ENCODE measurements at places on chromosomes 1 and 21.

DNA sequence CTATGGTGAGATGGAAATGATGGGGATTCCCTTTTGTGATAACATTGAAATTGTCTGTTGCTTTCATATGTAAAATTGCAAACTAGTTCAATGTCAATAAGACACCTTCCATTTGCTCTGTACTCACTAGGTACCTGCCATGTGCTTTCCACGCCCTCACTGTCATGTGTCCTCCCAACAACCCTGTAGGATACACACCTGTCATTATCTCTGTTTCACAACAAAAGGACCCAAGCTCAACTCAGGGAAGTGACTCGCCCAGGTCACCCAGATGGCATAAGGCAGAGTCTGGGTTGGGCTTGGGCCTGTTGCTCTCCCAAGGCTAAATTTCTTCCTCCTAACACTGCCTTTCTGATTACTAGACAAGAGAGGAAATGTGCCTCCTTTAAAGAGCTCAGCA lies 45.3 kb upstream of the MCOLN3 start:
- DNase-seq: no peak

GRCh38 chr1:227540170-227541098 lies 22.9 kb upstream of the ZNF678 start:
- no peak for DNase-seq

DNA sequence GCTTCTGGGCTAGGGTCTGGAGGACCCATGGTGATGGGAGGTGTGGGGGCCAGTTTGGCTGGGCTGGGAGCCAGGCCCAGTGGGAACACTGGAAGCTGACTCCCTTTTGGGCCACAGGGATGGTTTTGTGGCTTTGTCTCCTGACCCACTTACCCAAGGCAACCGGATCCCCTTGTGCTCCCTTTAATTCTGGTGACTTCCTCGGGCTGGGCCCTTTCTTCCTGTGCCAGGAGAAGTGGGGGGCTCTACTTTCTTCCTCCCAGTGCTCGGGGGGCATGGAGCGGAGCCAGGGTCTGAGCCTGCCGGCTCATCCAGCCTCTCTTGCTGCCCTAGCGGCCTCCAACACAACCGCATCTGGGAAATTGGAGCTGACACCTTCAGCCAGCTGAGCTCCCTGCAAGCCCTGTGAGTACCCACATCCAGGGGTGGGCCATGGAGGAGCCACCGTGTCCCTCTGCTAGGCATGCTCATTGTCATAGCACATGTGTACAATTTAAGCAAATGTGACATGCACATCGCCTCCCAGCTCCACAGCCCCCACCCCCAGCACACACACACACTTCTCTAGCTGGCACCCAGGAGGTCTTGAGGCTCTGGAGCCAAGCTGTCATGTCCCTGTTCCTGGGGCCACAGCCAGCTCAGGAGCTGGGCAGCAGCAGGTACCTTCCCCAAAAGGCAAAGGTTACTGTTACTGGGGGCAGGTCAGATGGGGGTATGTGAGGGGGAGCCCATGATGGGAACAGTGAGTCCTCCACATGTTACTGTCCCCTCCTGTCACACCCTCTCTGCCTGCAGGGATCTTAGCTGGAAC lies 35.0 kb downstream of the UBE2T start:
- peak; percentile 42 for DNase-seq

DNA sequence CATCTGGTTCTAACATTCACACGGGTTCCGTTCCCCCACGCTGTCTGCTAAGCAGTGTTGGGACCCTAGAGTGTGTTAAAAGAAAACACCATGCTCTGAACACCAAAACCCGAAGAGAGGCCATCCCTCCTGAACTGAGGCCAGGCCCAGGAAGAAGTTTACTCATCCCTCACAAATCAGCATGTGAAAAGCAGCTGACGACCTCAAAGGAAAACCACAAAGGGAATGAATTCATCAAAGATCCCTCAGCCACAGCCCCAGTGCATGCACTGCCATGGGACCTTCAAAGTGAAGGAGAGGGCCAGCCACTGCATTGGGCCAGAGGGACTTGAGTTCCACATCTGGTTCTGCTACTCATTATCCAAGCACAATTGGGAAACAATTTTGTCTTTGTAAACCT lies 7.0 kb upstream of the PSEN2 start:
- DNase-seq: no peak

- peak; percentile 43 for DNase-seq
Measured at GRCh38 chr1:97202481-97203380, 481.1 kb downstream of the PTBP2 start.

DNA sequence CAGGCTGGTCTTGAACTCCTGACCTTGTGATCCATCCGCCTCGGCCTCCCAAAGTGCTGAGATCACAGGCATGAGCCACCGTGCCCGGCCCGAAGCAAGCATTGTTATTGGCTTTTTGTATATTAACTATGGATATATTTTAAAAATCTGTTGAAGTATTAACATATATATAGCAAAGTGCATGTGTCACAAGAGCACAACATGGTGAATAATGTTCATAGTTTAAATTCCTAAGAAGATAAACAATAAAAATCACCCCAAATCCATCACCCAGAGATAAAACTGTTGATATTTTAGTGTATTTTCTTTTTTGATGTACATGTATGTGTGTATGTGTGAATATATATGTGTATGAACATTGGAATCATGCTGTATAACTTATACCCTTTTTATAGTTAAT lies 9.1 kb upstream of the FOXE3 start:
- no peak for DNase-seq

GRCh38 chr1:52059321-52059720 lies 3.2 kb downstream of the BTF3L4 start:
- no peak for DNase-seq

GRCh38 chr1:230771773-230772354 lies 24.7 kb downstream of the CAPN9 start:
- DNase-seq: no peak

- DNase-seq: no peak
Measured at GRCh38 chr21:14901482-14901958, 163.3 kb downstream of the NRIP1 start.

- DNase-seq: no peak
Measured at GRCh38 chr21:45009616-45010015, 64.8 kb upstream of the ADARB1 start.

- no peak for DNase-seq
Measured at GRCh38 chr1:230707732-230708630, 5.9 kb downstream of the AGT start.

DNA sequence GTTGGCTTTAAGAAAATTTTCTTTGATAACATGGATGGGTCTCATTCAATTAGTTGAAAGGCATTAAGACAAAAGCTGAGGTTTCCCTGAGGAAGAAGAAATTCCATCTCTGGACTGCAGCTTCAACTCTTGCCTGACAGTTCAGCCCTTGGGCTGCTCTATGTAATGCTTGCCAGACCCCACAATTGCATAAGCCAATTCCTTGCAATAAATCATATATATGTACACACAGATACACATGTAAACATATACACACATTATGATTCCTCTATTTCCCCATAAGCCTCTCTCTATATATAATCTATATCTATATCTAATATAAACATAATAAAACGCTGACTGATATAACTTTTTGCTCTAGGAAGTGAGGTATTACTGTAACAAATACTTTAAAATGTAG lies 301.5 kb upstream of the PRMT6 start:
- DNase-seq: no peak

DNA sequence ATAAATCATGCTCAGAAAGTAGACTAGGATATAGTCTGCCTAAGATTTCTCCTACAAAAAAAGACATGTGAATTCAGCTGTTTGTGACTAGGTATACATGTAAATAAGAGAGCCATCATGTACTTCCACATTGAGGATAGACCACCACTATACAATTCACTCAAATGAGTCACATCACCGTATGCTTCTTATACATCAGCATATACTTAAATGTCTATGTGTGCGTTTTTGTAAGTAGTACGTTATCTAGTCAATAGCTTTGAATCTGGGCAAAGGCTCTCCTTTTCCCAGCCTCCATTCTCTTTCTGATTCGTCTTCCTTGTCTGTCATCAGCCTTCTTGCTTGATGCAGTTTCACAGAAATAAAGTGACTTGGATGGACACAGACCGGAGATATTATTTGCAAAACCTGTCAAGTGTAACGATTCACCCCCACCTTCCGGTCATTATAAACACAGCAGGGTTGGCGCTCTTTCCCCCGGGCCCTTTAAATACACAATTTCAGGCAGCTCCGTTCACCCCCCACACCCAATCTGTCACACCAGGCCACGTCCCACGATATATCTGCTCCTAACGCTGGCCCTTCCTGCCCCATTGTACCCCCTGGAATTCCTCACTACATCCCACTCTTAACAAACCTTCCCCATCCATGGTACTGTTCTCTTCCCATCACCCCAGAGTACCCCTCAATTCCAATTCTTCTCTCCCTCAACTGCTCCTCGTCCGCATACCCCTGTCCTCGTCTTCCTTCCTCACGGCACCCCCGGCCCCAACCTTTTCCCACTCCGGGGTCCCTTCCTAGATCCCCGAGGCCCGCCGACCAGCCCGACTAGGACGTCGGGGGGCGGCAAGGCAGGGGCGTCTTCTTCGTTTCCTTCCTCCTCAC lies 636 bp downstream of the VAMP4 start:
- DNase-seq: peak; percentile 51

Data from dorsolateral prefrontal cortex (tissue), 122 donors.